ENCODE measurements at places on chromosomes 6 and 20.

- no peak for DNase-seq
Measured at GRCh38 chr20:9220874-9221547, 152.1 kb downstream of the PLCB4 start.

DNA sequence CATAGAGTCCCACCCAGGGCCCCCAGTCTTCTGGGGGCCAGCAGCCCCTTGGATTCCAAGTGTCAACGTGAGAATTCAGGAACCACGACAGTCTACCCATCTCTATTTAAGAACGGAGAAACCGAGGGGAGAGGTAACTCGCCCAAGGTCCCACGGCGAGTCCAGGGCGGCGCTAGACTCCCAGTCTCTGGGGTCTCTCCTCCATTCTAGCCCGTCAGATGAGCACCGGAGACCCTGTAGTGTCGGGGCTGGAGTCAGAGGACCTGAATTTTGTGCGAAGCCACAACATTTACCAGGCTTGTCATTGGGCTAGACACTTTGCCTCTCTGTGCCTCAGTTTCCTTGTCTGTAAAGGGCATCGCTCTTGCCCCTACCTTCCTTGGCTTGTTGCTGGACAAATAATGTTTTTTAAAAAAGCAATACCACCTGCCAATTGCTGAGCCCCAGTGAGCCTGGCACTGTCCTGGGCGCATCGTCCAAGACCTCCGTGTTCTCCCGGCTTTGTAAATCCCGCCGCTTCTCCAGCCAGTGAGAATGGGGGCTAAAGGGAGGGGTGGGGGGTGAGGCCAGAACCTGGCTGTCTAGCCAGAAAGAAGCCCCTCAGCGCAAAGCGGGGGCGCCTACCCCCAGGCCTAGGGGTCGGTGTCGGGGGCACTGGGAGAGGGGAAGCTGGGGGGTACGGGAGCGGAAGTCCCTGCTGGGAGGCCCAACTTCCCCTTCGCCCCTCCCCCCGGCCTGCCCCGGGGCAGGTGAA is 91.7 kb downstream of the NCR2 start:
- DNase-seq: no peak

DNA sequence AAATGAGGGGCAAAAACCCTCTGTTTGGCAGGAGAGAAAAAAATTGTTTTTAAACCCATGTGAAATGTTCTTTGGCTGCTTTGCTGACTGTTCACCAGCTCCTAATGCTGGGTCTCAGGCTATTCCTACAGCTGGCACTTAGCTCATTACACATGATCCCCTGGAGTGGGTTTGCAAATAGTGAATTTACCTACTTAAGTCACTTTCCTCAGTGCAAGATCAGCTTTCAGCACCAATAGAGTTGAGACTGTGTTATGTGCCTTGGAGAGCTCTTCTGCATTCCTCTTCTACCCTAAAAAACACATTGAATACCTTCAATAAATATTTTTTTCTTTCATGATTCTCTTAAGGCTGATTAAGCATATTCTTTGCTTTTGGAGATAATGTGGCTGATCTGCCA is 58.4 kb upstream of the PRDM1 start:
- DNase-seq: no peak

- no peak for DNase-seq
Measured at GRCh38 chr6:108565893-108566292, 5.2 kb downstream of the FOXO3 start.

- DNase-seq: no peak
Measured at GRCh38 chr6:73134588-73134987, 90.7 kb downstream of the KHDC1L start.

DNA sequence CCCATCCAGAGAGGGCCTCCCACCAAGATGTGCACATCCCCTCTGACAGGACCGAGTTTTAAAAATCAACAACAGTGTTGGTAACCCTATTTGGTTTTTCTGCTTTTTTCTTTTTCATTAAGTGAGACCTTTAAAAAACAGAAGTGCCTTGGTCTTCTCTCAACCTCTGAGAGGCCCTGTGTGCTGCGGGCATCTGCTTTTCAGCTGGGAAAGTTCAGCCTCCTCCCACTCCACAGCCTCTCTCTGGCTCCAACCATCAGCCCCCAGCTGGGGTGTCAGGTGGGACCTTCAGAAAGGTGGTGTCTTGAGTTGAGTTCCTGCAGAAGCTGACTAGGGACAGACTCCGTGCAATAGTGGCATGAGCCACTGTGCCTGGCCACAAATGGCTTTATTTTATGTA is 64.6 kb upstream of the ZMYND8 start:
- no peak for DNase-seq

GRCh38 chr6:147430811-147431210 is 77.7 kb upstream of the SAMD5 start:
- no peak for DNase-seq

DNA sequence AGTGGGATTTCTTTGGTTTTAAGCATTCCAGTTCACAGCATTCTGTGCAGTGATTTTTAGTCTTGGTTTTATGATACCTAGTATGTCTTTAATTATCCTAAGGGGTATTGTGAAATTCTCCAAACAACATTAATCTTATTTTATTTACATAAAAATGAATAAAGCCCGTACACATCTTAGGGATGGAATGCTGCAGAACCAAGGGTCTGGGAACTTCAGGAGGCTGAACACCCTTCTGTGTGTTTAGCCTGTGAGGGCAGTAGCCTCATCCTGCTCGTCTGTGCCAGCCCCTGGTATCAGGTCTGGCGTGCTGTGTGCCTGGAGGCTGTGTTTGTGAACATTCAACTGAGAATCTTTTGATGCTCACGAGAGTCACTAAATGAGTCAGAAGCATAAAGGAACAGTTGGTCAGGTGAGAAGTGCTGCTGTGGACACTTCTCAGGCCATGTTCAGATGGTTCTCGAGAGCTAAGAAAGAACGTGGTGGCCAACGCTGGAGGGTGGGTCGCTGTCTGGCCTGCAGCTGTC is 25.2 kb upstream of the C20orf204 start:
- DNase-seq: no peak

DNA sequence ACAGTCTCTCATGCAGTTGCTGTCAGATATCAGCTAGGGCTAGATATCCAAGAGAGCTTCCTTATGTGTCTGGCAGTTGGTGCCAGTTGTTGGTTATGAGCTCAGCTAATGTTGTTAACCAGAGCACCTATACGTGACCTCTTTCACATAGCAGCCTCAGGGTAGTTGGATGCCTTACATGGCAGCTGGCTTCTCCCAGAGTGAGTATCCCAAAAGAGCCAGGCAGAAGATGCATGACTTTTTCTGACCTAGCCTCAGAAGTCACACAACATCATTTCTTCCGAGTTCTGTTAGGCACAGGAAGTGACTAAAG is 175.7 kb downstream of the VEGFA start:
- DNase-seq: no peak

- no peak for DNase-seq
Measured at GRCh38 chr6:156175971-156176421, 601.2 kb upstream of the ARID1B start.

DNA sequence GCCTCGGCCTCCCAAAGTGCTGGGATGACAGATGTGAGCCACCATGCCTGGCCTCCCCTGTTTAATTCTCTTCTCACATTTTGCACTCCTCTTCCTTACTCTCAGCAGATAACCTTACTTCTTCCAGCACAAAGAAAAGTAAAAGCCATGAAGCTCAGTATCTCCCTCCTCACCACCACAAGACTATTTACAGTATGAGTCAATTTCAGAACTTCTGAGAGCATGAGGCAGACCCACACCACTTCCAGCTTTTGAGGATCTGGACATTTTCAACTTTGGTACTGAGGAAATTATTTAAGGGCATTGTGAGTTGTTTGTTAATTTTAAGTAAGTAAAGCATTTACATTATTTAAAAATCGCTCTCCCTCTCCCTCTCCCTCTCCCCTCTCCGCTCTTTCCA is 8.0 kb upstream of the SNX3 start:
- DNase-seq: no peak

DNA sequence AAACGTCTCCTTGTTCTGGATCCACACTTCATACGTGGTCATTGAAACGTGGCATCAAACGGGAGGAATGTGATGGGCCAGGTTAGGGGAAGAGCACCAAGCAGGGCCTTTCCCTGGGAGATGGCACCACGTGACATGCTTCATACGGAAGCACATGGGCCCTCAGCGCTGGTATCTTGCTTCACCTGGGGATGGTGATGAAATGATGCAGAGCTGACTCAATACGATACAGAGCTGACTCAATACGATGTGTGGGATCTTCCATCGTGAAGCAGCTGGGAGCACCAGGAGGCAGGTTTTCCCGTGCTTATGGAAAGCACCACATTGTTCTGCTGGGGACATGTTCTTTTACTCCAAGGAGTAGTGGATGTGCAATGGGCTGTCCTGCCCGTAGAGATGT is 22.5 kb upstream of the TAGAP start:
- DNase-seq: no peak

DNA sequence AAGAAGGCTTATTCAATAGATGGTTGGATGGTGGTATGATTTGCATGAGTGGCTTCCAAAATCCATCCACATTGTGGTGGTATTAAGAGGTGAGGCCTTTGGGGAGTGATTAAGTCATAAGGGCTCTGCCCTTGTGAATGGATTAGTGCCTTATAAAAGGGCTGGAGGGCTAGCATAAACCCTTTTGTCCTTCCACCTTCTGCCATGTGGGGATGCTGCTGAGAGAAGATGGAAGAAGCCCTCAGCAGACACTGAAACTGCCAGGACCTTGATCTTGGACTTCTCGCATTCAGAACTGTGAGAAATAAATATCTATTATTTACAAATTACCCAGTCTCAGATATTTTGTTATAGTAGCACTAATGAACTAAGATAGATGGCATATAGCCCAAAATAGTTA is 27.8 kb upstream of the SRPK1 start:
- DNase-seq: no peak

DNA sequence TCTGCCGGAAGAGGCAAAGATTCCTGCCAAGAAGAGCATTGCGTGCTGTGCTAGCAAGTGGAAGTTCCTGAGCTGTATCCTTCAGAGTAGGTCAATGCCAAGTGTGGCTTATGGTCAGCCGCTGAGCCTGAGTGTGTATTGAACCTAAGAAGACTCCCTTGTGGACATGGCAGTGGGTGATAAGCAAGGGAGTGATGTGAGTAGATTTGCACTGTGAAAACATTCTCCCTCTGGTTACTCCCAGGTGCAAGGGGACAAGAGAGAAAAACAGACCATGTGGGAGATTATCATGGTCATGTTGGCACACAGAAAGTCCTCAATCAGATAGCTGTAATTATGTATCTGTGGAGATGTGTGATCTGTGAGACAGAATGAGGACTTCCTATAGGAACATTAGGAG is 6.1 kb upstream of the TMEM74B start:
- no peak for DNase-seq

DNA sequence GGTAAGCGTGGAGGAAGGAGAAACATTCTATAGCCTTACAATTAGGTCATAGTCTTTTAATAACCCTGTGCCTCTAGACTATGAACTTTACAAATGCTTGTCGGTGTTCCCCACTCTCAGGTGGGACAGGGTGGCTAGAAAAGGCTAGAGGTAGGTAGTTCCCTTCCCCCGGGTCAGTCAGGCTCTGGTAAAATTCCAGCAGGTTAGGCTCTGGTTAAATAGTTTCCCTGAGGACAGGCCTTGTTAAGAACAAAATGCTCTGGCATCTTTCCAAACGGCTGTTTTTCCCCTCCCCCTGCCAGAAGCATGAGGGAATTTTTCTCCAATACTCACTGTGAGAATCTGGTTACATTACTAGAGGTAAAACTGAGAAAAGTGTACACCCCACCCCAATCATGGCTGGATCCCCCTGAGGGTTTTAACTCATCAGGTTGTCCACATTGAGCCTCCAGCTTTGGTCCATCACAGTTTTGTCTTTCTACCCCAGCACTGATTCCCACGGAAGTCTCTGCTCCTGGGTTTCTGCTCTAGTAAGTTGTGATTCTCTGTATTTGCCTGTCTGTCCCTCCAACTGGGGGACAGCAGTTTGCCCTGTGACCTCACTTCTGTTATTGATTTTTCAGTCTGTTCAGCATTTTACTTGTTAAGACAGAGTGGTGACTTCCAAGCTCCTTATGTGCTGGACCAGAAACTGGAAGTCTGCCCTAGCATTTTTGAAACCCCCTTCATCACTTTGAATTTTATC is 84.7 kb upstream of the ADGRF1 start:
- DNase-seq: no peak

DNA sequence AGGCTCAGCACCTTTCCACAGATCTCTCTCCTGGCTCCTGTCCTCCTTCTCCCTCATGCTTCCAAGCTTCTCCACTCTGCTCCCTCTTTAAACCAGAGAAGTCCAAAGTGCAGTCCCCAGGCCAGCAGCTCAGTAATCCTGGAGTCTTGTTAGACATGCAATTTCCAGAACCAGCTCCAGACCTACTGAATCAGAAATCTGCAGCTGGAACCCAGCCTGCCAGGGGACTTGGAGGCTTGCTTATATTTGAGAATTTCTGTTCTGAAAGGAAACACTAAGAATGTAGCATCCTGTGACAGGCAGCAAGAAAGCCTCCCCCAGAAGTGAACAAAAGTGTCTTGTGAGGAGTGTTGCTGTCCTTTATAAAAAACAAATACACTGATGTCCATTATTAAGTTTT is 438.1 kb downstream of the BCKDHB start:
- DNase-seq: no peak

DNA sequence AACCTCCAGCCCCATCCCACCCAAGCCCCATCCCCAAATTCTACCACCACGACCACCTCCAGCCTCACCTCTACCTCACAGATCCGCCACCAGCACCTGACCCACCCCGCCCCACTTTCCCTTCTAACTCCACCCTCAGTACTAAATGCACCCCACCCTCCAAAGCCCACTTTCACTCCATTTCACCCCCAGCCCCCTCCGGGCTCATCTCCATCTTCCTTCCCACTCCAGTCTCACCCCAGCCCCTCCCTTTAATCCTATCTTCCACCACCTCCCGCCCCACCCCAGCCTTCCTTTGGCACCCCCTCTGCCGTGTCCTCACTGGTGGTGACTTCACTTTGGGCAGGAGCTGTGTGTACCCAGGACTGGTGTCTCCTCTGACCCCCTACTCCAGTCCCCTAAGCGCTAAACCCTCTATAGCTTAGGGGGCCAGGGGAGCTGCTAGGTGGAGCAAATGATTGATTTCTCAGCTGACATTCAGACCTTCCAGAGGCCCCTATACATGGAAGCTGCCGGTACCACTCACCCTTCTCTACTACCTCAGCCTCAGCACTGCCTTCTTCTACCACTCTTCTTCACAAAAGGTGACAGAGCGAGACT is 2.8 kb upstream of the NSFL1C start:
- no peak for DNase-seq

DNA sequence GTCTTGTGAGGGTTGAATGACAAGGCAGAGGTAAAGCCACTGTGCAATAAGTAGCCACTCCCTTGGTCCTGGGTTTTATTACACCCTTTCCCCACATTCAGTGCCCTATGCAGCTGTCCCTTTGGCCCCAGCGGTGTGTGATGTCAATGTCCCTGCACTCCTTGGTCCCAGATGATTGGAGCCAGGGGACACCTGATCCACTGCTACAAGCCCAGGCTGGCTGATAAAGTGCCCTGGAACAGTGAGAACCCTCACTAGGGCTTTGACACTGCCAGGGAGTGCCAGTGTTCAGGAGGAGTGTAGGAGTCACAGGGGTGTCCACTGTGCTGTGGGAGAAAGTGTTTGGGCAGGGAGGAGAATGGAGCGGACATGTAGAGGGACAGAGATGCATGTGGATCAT is 30.4 kb downstream of the GABRR1 start:
- DNase-seq: no peak
